ENCODE measurements at places on chromosomes 1 and 21.

DNA sequence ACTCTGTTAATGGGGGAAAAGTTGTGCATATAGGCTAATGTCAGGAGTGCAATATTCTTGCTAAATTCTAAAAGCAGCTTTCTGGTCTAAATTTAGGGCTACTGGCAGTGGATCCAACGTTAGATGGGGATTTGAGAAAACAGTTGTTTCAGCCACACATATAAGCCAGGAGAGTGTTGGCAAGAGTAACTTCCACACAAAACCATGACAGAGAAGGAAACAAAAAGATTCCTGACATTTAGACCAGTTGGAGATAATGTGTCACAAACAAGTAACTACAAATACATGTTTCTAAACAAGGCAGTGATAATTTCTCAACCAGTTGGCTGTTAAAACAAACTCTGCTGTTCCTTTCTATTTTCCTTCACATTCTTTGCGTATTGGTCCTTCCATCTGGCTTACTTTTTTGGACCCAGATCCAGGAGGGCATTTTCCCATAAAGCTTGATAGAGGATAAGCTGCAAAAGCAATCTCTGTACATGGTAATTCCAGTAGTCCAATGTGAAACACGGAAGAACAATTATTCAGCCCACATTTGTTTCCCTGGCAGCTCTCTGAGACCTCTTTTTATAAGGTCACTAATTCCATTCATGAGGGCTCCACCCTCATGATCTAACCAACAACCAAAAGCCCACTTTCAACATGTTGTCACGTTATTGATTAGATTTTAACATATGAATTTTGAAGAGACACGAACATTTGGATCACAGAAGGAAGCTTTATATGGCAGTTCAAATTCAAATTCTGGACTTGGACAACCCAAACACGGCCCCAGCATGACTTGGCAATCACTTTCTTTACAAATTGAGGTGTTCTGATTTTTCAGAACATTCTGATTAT lies 1888.6 kb downstream of the MRPL39 start:
- DNase-seq, result no peak

DNA sequence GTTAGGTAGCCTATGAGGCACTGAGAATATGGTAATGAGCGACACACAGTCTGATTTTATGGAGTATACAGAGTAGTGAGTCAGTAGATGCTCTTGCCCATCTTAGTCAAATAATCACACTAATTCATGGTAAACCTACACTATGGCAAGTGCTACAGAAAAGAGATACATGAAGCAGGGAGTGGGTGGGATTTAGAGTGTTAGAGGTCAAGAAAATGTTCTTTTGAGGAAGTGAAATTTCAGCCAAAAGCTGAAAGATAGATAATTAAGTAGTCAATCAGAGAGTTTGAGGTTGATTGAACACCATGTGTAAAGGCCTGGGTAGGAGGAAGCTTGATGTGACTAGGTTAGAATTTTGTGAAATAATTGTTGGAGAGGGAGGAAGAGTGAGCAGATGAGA lies 14.7 kb downstream of the MDM4 start:
- DNase-seq, result no peak

DNA sequence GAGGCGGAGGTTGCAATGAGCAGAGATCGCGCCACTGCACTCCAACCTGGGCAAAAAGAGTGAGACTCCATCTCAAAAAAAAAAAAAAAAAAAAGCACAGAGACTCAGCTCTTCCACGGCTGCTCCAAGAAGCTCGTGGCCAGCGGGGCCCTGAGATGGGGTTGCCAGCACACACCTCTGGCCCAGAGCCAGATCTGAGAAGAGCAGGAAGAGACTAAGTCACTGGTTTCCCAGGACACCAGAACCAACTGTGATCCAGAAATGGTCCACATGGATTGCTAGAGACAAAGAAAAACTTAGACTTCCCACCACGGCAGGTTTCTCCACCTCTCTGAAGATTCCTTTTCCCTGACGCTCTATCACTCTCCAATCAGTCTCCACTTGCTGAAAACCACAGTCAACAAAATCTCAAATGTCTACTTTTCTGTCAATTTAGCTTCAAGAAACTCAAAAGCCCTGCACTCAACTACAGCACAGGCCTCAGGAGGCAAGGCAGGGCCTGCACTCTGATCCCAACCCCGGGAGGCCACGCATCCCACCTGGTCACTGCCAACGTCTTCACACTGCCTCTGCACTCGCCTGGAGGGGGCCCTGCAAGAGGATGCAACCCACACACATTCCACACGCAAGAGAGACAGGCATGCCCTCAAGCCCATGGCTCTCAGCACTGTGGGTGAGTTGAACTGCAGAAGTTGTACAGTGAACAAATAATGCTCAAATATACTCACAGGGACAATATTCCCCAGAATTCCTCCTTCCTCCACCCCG lies 79.0 kb downstream of the NPHP4 start:
- DNase-seq, result no peak

GRCh38 chr1:28877132-28877781 lies 37.1 kb upstream of the EPB41 start:
- DNase-seq, result peak; percentile 80

DNA sequence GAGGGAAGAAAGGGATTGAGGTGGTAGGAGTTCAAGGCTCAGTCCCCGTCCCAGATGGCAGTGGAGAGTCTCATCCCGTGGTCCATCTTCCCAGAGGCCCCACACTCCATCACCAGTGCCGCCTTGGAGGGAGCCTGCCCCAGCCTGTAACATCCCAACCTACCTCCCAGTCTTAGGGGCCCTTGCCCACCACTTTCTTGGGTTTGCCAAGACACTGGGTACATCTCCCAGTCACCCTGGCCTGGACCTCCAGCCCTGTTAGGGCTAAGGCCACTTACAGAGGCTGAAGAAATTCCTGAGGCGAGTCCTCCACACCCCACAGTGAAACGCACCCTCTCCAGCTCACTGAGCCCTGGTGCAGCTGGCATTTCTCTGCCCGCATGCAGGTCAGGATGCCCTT lies 3.3 kb downstream of the TMEM200B start:
- DNase-seq, result no peak

GRCh38 chr1:3069491-3070308 lies 697 bp downstream of the PRDM16 start:
- DNase-seq, result no peak

DNA sequence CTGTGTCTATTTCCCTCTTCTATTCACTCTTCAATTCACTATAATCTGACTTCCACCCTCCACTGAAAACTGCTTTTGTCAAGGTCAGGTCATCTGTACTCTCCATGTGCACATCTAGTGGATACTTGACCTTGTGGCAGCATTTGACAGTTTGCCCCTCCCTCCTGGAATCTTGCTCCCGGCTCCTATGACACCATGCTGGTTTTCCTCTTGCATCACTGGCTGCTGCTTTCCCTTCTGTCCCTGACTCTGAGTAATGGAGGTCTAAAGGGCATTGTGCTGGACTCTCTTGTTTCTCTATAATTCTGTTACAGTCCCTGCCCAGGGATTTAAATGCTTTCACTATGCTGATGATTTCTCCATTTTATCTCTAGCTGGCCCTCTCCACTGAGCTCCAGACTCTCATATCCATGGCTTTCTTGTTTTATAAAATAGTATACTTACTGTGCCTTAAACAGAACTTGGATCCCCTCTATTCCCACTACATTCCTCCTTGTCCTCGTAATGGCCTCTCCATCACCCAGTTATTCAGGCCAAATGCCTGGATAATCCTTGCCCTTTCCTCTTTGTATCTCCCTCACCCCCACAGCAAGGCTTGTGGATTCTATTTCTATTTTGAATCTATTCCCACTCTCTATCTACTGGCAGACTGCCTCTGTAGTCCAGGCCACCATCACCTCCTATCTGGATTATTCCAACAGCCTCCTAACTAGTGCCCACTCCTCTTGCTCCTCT lies 36.8 kb upstream of the PODN start:
- no peak for DNase-seq

GRCh38 chr1:94962409-94963265 lies 35.7 kb upstream of the CNN3 start:
- peak; percentile 27 for DNase-seq

DNA sequence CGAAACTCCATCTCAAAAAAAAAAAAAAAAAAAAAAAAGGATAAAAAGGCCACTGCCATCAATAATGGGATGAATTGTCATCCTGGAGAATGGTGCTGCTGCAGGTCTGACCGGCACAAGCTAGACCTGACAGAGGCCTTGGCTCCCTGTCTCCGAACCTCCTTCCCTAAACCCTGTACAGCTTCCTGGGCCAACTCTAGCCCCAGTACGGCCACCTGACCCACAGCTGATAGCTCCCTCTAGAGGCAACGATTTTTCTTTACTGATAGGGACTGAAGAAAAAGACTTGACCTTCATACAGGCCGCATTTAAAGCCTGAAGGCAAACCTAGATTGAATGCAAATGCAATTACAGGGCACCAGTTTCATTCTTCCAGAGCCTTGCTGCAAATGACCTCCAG lies 30.7 kb downstream of the NOL9 start:
- DNase-seq, result no peak

DNA sequence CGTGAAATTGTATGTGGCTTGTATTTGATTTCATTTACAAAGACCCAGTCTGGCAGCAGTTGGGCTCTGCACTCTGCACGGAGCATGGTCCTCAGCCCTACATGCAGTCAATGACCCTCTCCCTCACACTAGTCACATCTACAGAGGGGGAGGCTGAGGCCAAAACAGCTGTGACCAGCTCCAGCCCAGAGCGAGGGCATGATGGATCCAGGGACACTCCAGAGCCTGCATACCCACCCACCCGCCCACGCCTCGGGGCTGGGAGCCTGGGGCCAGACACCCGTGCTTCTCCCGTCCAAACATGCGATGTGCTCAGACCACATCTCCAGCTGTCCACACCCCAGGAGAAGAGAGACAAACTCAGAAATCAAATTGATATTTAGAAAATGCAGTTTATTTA lies 14.0 kb upstream of the PRDM16 start:
- no peak for DNase-seq

DNA sequence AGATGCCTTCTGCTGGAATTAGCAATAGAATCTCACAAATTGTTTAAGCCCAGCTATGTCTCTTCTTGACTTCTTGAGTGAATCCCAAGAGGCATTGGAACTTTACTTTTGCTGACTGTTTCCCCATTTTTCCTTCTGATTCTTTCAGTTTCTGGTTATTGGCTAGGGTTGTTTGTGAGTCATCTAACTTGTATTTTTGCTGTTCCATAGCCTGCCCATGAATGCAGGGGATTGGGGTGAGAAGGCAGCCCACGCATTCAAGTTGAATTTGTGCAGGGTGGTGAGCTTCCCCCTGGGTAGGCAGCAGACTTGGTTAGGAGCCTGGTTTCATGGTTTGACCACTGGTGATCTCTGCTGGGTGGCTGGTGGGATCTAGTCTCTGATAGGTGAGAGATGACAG lies 10.4 kb upstream of the KLF17 start:
- no peak for DNase-seq

DNA sequence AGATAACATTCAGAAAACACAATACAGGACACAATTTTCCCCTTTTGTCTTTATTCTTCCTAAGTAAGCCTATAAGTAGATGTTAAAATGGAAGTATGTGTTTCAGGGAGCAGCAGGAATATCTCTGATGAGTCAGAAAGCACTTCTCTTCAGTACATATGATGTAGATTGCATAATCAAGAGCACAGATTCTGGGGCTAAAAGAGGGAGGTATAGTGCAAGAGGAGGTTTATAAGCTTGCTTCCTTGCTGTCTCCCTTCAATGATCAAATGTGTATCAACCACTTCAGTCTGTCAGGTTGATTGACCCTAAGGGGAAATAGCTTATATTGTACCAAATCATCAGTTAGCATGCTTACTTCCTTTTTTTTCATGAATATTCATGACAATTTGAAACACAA lies 822.8 kb downstream of the BRINP3 start:
- DNase-seq, result no peak

DNA sequence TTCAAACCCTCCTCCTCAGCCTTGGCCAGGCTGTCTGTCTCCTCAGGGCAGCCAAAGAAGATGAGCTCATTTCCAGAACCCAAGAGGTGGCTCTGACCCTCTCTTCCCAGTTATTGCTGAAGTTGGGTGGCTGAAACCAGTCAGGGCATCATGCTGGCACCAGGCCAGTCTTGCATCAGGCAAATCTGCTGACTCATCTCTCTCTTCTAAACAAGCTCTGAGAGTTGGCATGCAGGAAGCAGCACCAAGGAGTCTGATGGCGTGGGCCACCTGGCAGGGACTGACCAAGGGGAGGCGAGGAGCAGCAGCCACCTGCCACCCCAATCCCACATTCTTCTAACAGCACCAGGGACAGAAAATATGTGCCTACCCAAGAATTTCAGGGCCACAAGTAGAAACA lies 104.8 kb upstream of the ATP1A1 start:
- DNase-seq, result no peak

GRCh38 chr1:91120421-91120820 lies 98.6 kb upstream of the ZNF644 start:
- DNase-seq, result no peak
